Colonic mucosa (tissue), 4 donors: ENCODE measurements at places on chromosomes 2 and 18. TPM values are rescaled to one million over a fixed set of nuclear protein-coding genes. Genes with fewer than 3 reads are reported as not detected.

GRCh38 chr2:157946919-157947557 is 70.9 kb upstream of the ACVR1 start:
- no peaks in the 10 kb centered on the region for H3K4me1 ChIP-seq
- no peak overlapping the region for H3K27ac ChIP-seq
- no peak for DNase-seq
- H3K4me3 ChIP-seq: no peak overlapping the region
- no peaks in the 10 kb centered on the region for H3K27me3 ChIP-seq
- H3K36me3 ChIP-seq: no peaks in the 10 kb centered on the region

- H3K27ac ChIP-seq: no peak overlapping the region
- no peak for DNase-seq
- no peaks in the 10 kb centered on the region for H3K4me1 ChIP-seq
- H3K4me3 ChIP-seq: no peak overlapping the region
Observed at GRCh38 chr2:5945742-5946141, 253.6 kb downstream of the SOX11 start.

DNA sequence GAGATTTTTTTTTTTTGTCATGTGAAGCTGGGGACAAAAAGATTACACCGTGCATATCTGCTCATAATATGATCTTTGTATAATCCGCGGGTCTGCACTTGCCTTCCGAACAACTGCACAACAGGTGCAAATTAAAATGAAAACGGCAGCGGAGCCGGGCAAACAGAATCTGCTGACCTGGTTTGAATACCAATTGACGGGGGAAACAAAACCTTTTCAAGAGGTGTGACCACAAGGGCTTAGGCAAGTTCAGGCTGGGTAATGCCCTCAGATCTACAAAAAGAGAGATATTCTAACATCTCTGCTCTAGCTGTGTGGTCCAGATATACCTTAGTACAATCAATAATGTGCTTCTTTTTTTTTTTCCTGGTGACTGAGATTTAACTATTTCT is 88.5 kb downstream of the ZEB2 start:
- no peaks in the 10 kb centered on the region for H3K4me1 ChIP-seq
- H3K27me3 ChIP-seq: no peaks in the 10 kb centered on the region
- no peak overlapping the region for H3K4me3 ChIP-seq

DNA sequence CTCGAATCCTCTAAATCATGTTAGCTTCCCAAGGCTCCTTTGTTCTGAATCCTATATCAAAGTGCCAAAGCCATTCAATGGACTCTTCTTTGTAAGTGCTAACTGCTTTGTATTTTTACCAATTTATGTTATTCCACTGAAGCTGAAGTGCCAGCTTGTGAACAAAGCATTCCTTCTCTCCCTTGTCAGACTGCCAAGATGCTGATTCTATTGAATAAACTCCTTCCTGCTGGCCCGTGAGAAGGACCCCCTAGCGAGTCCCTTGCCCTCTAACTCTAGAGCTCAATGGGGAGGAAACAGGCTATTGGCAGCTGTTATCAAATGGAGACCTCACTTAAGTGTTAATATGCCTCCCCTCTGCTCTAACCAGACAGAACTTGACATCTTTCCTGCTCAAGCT is 1097.9 kb upstream of the CNTNAP5 start:
- H3K4me1 ChIP-seq: no peaks in the 10 kb centered on the region
- no peak overlapping the region for H3K27ac ChIP-seq
- no peak for DNase-seq
- no peaks in the 10 kb centered on the region for H3K36me3 ChIP-seq
- H3K27me3 ChIP-seq: no peaks in the 10 kb centered on the region

DNA sequence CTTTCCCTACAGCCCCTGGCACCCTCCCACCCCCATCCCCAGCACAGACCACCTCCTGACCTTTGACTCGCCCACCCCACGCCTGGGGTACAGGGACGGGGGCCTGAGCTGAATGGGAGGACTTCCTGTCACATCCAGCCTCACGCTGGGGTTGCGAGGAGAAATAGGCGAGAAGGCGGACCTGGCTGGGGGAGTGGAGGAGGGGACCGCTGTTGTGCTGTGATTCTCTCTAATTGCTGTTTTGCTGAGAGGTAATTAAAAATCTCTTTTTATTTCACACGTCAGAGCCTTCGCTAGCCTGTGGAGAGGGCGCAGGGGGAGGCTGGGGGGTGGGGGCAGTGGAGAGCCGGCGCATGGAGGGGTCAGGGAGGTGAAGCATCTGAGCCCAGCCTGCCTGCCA is 9.7 kb upstream of the ECEL1 start:
- peaks cover 2% of the 10 kb centered on the region for H3K27me3 ChIP-seq
- no peaks in the 10 kb centered on the region for H3K36me3 ChIP-seq
- DNase-seq: no peak
- H3K4me3 ChIP-seq: no peak overlapping the region
- no peaks in the 10 kb centered on the region for H3K4me1 ChIP-seq

GRCh38 chr2:167908786-167909185 is 338.6 kb downstream of the STK39 start:
- H3K4me1 ChIP-seq: no peaks in the 10 kb centered on the region
- no peak for DNase-seq
- no peak overlapping the region for H3K4me3 ChIP-seq
- no peaks in the 10 kb centered on the region for H3K27me3 ChIP-seq
- H3K36me3 ChIP-seq: no peaks in the 10 kb centered on the region
- H3K27ac ChIP-seq: no peak overlapping the region

- no peaks in the 10 kb centered on the region for H3K4me1 ChIP-seq
- no peaks in the 10 kb centered on the region for H3K27me3 ChIP-seq
- no peak overlapping the region for H3K4me3 ChIP-seq
- DNase-seq: no peak
- no peak overlapping the region for H3K27ac ChIP-seq
- H3K36me3 ChIP-seq: no peaks in the 10 kb centered on the region
Observed at GRCh38 chr2:217900780-217901360, 101.9 kb downstream of the TNS1 start.

Gene SLC5A7
- not detected for total RNA-seq

- H3K27ac ChIP-seq: no peak overlapping the region
- H3K4me1 ChIP-seq: no peaks in the 10 kb centered on the region
- no peaks in the 10 kb centered on the region for H3K27me3 ChIP-seq
Observed at GRCh38 chr2:105849431-105850179, 104.9 kb downstream of the NCK2 start.

DNA sequence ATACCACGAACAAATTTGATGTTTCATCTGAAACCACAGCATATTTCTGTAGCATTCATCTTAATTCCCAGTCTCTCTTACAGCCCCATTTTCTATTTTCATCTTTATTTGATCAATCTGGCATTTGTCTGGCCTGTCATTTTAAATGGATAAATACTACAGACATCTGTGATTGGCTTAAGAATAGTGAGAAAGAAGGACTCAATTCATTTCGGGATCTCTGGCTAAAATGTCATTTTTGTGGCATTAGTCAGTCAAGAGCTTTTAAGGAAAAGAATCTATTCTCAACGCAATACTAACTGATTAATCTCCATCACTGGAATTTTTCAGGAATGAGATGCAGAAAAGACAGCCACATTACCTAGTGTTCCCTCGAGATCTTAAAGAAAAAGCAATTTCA is 585.9 kb downstream of the IRS1 start:
- H3K27me3 ChIP-seq: no peaks in the 10 kb centered on the region
- no peak overlapping the region for H3K27ac ChIP-seq
- DNase-seq: no peak
- H3K4me3 ChIP-seq: no peak overlapping the region

GRCh38 chr18:69490072-69490471 is 89.4 kb downstream of the DOK6 start:
- H3K36me3 ChIP-seq: no peaks in the 10 kb centered on the region
- H3K4me3 ChIP-seq: no peak overlapping the region
- H3K4me1 ChIP-seq: no peaks in the 10 kb centered on the region
- no peak overlapping the region for H3K27ac ChIP-seq
- no peaks in the 10 kb centered on the region for H3K27me3 ChIP-seq
- DNase-seq: no peak

DNA sequence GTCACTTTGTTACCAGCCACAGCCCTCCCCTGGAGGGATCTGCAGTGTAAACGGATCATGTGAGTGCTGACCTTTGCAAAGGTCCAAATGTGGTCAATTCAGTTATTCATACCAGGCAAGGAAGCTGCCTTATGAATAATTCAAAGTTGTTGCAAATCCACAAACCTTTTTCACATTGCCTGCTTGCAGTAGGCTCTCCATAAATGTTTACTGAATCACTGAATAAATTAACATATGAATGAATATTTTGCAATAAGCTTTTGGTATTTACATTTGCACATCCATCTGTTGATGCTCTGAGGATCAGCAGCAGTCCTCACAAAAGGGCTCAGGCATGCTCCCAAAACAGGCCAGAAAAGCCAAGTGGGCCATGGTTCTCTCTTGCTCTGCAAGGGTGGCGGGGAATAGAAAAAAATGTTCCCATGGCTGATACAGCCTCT is 156.8 kb downstream of the VAPA start:
- DNase-seq: no peak
- no peak overlapping the region for H3K27ac ChIP-seq
- H3K36me3 ChIP-seq: no peaks in the 10 kb centered on the region

DNA sequence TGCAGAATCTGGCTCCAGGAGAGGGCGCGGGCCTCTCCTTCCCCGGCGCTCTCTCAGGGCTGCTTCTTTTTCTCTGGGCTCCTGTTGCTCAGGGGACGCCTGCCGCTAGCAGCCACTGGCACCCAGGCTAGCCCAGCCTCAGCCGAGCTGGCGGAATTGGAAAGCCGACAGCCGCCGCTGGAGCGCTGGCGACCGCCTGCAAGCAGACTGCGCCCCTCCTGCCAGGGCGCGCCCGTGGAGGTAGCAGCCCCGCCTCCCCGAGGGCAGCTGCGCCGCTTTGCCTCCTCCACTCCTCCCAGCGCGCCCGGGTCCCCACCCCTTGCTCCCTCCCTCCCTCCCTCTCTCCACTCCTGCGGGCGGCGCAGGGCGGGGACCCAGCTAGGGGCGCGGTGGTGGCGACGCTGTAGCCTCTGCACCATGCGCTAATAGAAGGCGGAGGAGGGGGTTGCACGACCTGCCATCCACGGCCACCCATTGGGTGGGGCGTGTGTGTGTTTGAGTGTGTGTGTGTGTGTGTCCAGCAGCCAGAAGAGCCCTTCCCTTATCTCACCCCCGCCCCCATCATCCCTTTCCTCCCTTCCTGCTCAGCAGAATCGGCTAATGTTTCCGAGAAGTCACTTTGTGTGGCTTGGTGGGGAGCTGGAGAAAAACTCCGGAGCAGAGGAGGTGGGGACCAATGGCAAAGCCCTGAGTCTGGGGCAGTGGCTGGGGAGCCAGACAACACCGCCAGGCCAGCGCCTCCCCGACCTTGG is at the start of gene SCN9A:
Gene SCN9A, minus strand, starts transcription at position 209 of the 752 bp plus-strand sequence. CDS start 64,188 bp downstream, outside the sequence.
- peak within 1 kb of the TSS; percentile 79 for H3K27ac ChIP-seq
- peak within 1 kb of the TSS; percentile 50 for H3K4me3 ChIP-seq
- no peaks in the 10 kb centered on the region for H3K27me3 ChIP-seq
- DNase-seq: peak; percentile 87

Gene SLC16A14
- 5.3 TPM for total RNA-seq

- H3K4me1 ChIP-seq: peaks cover 5% of the 10 kb centered on the region
- H3K27ac ChIP-seq: no peak overlapping the region
- no peak overlapping the region for H3K4me3 ChIP-seq
- DNase-seq: no peak
- H3K36me3 ChIP-seq: no peaks in the 10 kb centered on the region
Observed at GRCh38 chr2:70768590-70769085, 638 bp upstream of the ADD2 start.

DNA sequence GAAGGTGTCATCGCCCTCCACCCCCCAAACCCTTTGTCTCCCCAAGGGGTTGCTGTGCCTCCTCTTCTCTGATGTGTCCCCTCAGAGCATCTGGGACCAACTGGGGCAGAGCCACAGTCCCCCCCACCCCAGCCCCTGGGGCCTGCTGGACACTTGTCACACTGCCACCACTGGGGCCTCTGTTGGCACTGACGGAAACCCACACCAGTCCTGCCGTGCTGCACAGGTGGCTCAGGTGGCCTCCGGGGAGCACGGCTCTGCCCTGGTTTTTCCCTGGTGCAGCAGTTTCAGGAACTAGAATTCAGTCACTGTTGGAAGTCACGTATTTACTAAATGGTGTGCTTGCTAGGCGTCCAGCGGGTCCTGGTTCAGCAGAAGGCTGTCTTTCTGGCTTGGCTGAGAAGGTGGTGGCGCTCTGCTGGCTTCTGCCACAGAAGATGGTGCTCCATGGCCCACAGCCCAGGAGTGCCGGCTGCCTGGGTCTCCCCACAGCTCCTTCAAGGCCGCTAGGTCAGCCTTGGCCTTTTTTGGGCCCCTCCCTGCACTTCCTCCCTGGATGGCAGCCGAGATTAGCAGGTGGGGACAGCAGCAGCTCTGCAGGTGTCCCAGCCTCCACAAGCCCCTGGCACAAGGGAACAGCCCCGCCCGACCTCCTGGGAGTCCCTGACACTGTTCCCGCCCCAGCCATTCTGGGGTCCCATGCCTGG is 18.6 kb upstream of the KLHL30 start:
- no peak overlapping the region for H3K4me3 ChIP-seq
- no peaks in the 10 kb centered on the region for H3K4me1 ChIP-seq
- no peak overlapping the region for H3K27ac ChIP-seq
- DNase-seq: no peak
- peaks cover 9% of the 10 kb centered on the region for H3K27me3 ChIP-seq

Gene CYTIP
- 8.0 TPM for total RNA-seq

Gene NCOA1
- 24.8 TPM for total RNA-seq

Gene CFAP210
- total RNA-seq: not detected

DNA sequence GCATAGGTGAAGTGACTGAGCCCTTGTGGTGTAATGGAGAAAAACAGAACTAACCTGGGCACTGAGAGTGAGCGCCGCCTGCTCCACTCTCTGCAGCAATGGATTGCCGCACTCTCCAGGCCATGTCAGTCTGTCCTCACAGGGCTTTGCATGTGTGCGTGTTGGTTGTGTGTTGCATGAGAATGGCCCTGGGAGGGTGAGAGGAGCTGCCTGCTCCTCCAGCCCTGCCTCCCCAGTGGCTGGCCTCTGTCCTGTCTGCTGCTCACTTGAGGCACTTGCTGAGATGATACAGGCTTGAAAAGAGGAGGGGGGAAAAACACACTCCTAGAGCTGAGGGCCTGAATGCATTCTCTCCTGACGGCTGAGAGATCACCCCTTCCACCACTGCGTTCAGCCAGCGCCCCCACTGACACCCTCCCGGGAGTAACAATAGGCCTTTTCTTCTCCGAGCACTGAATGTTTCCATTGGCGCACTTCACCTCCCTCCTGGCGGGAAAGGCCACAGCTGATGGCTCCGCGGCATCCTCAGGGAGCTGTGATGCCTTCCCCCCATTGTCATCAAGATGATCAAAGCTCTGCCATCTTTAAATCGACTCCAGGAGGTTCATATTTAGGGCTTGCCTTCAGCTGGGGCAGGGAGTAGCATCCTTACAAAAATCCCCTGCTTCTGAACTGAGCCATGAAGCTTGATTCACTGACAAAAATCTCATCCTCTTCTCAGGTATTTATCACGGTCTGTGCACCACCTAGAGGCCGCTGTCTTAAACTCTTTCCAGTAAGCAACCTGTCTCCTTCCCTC is 49.9 kb upstream of the DAPL1 start:
- H3K4me3 ChIP-seq: no peak overlapping the region
- peak; percentile 46 for DNase-seq
- no peaks in the 10 kb centered on the region for H3K27me3 ChIP-seq
- H3K36me3 ChIP-seq: no peaks in the 10 kb centered on the region

DNA sequence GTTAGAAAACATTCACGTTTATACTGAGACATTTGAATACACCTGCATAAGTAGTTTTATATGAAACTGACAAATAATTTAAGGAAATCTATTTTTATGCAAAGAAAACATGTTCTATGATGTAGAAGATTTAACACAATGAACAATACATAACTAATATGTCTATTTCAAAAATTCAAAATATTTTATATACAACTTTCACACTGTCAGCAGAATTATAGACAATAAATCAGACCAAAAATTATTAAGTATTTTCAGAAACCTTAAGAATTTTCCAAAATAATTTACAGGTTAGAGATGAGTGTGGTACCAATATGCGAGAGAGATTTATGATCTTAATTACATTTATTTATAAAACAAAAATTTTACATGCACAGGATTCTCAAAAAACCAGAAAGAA is 1561.0 kb upstream of the ZEB2 start:
- H3K4me1 ChIP-seq: no peaks in the 10 kb centered on the region
- H3K36me3 ChIP-seq: no peaks in the 10 kb centered on the region
- H3K27ac ChIP-seq: no peak overlapping the region
- no peak for DNase-seq
- H3K4me3 ChIP-seq: no peak overlapping the region
